ENCODE measurements at places on chromosomes 3 and 15.

DNA sequence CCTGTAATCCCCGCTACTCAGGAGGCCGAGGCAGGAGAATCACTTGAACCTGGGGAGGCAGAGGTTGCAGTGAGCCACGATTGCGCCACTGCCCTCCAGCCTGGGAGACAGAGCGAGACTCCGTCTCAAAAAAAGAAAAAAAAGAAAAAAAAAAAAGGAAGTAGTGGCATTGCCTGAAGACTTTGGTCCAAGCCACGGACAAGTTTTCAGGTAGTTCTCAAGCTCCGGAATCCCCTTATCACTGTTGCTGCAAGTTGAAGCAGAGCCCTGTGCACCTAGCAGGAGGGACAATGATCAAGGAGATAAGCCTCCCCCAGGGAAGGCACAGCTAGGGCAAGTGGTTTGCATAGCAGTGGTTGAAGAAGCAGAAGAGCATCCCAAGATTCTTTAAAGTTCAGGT, 97.6 kb downstream of the MEX3B start:
- no peak for DNase-seq

- DNase-seq = no peak
Measured at GRCh38 chr15:37034392-37034791, 66.0 kb downstream of the MEIS2 start.

DNA sequence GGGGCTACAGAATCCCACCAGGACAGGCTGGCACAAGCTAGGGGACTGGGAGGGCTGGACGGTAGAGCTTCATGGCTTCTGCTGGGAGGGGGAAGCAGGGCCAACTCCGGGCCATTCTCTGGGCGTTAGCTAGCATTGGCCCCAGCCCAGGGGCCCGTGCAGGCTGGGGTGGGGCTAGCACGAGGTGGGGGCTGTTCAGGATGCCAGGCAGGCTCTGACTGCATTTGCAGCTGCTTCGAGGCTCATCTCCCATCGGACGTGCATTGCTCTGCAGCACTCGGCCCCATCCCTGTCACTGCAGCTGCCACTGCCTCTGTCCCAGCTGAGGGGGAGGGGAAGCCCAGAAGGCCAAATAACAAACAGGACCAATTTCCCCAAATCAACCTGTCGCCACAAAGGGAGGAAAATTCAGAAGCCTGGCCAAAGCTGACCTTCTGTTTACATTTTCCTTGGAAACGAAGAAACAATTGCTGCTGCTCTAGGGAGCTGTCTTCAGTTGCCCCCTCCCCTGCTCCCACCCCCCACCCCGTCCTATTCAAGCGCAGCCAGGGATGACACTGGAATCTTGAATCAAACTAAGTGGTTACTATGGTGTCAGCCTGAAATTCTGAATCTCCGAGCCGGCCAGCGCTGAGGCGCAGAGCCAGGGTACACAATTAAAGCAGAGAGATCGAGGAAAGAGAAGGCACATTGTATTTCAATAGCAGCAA, 138.8 kb upstream of the PRR20G start:
- peak; percentile 20 for DNase-seq

DNA sequence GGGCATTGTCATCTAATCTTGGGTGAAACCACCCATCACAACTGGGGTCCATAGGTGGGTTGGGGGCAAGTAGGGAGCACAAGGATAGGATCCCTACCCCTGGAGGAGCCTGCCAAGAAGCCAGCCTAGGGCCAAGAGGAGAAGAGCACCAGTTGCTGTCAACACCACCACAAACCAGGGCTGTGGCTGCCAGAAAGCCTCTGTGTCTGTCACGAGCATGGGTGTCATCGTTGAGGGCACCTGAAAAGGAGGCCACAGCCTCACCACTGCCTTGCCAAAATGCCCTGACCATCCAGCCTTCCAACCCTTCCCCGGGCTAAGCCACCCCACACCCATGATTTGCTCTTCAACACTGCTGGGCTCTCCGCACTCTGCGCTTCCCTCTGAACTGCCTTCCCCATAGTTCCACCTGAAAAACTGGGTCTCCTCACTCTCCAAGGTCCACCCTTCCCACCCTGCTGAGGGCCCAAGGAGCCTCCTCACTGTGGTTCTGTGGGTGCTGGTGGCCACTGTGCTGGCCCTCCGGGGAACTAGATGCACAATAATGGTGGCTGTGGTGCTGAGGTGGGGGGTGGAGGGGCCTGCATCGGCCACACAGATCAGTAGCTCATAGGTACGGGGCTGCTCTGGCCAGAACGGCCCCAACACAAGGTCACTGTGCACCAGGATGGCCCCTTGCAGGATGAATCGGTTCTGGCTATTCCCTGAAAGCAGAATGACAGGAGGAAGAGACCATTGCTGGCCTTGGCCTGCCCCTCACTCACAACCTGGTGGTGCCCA, 6.2 kb upstream of the IP6K1 start:
- no peak for DNase-seq

GRCh38 chr3:37646865-37647264, 214.8 kb upstream of the CTDSPL start:
- no peak for DNase-seq

GRCh38 chr3:100802126-100802525, 92.8 kb downstream of the TFG start:
- DNase-seq = no peak

- no peak for DNase-seq
Measured at GRCh38 chr15:94987085-94987484, 755.7 kb downstream of the MCTP2 start.

- DNase-seq = no peak
Measured at GRCh38 chr15:64619880-64620839, 155.2 kb downstream of the RBPMS2 start.

GRCh38 chr3:69425249-69425648, 39.4 kb upstream of the FRMD4B start:
- no peak for DNase-seq

DNA sequence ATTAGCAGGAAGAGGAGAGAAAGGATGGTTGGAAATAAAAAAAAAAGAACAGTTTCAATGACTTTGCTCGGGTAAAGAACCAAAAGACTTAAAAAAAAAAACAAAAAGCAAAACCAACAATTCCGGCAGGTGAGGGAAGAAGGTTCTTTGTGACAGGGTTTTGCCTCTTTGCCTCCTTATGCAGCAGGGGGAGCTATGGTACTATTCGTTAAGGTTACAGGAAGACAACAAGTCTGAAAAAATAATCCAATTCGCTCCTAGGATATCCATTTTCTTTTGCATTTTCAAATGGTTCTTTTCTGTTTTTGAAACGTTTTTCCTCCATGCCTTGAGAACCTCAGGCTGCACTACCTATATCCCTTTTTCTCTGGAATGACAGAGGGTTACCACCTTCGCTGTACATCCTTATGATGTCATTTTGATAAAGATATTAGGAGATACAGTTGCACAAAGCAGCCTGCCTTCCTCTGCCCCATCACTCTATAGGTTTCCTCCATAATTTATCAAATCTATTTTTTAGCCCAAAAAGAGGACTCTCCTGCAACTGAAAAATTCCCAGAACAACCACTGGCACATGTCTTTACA, 55.0 kb downstream of the CFAP20DC start:
- no peak for DNase-seq

DNA sequence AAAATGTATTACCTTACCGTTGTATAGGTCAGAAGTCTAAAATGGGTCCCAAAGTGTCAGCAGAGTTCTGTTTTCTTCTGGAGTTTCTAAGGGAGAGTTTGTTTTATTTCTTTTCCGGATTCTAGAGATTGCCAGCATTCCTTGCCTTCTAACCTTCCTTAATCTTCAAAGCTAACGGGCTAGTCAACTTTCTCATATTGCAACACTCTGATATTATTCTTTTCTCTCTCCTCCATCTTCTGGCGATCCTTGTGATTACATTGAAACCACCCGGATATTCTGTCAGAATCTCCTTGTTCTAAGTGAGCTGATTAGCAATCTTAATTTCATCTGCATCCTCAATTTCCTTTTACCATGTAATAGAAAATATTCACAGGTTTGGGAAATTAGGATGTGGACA, 36.2 kb upstream of the AADACL2 start:
- DNase-seq = no peak

- DNase-seq = no peak
Measured at GRCh38 chr3:120364821-120365220, 15.7 kb upstream of the LRRC58 start.

DNA sequence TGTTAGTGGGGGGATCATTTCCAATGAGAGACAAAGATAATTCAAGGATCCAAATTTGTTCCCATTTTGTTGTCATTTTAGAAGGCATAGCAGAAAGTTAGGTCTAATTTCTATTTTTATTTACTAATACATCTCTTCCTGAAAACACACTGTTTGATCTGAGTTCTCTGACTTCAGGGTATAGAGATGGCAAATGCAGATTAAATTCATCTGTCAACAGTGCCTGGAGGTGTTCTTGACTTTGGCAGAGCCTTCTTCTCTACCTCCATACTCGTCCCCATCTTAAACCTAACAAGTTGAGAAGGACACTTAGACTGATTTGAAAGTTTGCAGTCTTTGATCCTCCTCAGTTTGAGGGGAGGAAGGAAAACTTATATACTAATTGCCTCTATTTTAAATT, 308.2 kb downstream of the SOX2 start:
- no peak for DNase-seq

DNA sequence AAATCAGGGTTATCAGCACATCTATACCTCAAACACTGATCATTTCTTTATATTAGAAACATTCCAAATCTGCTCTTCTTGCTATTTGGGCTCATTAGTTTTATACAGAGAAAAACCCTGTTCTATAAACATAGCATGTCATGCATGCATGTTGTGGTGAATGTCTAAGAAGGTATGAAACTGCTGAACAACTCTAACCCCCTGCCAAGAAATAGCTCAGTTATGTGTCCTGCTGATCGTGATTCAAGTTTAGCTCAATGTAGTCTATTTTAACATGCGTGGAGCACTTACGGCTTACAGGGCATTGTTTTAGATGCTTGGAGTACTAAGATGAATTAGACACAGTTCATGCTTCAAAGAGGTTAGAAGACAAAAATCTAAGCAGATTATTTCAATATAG, 35.8 kb downstream of the MYH15 start:
- DNase-seq = no peak

DNA sequence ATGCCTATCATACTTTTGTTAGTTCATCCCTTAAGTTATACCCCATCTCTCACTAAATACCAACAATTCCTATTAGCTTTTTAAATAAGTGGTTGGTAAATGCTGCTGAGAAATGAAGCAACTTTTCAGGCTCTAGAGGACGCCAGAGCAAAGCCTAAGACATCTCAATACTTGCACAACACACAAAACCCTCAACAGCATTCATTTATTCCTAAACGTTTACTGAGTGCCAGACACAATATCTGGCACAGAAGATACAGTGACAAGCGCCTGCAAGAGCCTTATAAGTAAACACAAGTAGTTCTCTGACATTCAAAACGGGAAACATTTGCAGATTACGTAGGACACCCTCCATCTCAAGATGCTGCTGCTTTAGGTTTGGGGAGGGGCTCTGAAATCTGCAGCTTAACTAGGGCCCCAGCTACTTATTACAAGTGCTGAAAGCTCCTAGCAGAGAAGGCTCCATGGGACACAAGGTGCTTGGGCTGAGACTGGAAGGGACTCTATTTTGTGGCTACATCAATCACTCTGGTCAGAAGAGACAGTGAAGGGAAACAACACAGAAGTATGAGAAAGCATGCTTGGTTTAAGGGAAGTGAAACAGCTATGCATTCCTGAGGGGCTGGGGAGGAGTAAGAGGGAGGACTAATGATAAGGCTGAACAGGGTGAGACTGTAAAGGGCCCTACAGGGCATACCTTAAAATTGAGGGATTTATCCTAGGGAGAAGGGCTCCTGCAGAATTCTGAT, 311.3 kb downstream of the PLCL2 start:
- peak; percentile 66 for DNase-seq

DNA sequence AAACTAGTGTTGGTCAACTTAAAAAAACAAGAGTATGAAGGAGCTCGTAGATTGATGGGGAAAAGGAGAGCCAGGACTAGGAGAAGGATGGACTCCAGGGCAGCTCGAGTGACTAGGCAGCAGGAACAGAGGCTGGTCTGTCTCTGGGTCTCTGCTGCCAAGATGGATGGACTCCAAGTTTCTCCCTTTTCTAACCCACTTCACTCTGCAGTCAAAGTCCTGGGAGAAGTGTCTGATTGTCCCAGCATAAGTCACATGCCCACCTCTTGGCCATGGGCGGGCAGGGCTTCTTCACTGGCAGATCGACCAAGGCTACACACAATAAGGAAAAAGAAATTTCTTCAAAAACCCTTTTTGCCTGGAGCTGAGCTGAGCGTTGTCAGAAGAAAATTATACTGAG, 9.2 kb upstream of the EPB42 start:
- DNase-seq = peak; percentile 40

- DNase-seq = no peak
Measured at GRCh38 chr15:60154764-60155325, 150.7 kb downstream of the FOXB1 start.

GRCh38 chr3:86867982-86868381, 123.0 kb downstream of the VGLL3 start:
- no peak for DNase-seq

GRCh38 chr15:84598250-84598649, 2.6 kb upstream of the ZSCAN2 start:
- DNase-seq = no peak

GRCh38 chr3:45109771-45110508, 36.2 kb downstream of the CDCP1 start:
- DNase-seq = no peak

DNA sequence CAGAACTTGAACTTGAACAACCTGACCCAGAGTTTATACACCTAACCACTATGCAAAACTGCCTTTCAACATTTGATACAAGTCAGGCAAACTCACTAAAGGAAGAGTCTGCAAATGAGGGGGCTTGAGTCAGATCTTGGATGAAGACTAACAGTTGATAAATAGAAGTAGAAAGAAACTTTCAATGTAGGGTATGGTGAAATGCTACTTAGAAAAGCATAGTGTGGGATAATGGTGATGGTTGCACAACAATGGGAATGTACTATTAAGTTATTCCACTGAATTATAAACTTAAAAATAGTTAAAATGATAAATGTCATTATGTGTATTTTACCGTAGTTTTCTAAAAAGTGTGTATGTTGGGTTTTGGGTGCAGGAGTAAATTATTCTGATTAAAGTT, 19.7 kb upstream of the ZNF280D start:
- DNase-seq = no peak

GRCh38 chr15:78501857-78502256, 5.5 kb upstream of the HYKK start:
- DNase-seq = no peak

DNA sequence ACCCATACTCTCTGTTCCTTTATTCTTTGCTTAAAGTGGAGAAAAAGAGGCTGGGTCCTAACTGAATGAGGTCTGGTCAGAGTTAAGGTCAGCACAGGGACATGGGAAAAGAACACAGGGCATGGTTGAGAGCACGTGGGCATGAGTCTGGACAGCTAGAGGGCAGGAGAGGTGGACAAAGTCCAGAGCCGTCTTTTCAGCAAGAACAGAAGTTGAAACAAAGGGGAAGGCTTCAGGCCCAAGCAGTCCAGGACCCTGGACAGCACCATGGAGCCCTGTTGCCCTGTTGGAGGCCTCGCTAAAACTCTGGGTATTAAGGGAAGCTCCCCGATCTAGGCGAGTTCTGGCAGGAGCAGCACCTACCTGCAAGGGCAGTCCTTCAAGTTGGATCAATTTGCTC, 50.7 kb downstream of the XYLB start:
- DNase-seq = no peak

GRCh38 chr3:525415-525814, 328.9 kb downstream of the CHL1 start:
- DNase-seq = no peak
